DMS53 (cell line): ENCODE measurements at places on chromosomes 7 and 10.

GRCh38 chr7:67599331-67600062 lies 602.9 kb downstream of the TYW1 start:
- DNase-seq: no peak

GRCh38 chr7:20450536-20450935 lies 119.8 kb downstream of the ITGB8 start:
- no peak for DNase-seq

GRCh38 chr7:54179321-54180029 lies 362.7 kb upstream of the VSTM2A start:
- DNase-seq: no peak

DNA sequence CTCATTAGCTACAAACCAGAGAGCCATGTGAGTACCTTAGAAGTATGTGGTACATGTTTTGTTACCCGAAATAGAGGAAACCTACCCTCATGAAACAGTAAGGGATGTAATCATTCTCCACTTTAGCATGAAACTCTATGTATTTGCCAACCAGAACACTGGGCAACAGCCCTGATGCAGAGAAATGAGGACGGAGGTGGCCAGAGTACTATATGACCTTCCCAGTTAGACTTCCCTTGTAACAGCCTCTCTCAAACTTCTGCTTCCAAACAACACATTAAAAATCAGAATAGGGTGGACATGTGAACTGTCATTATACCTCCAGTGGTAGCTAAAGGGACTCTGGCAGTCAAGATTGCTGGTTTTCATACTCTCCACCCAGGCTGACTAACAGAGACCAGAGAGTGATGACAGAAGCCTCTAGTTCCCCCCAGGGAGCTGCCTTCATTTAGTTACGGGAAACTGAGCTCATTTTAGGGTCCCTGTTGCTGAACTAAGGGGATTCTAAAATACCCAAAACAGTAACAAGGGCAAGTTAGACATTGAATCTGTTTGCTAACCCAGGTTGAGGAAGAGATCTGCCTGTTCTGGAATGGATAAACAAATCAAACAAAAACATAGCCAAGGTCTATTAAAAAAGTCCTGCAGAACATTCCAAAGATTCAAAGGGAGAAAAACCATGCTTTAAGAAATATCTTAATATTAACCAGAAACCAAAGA lies 83.1 kb downstream of the VPS41 start:
- no peak for DNase-seq
